Naive thymus-derived CD4-positive, alpha-beta T cell (primary cell): ENCODE measurements at places on chromosomes 6 and 20. TPM values are rescaled to one million over a fixed set of nuclear protein-coding genes. Genes with fewer than 3 reads are reported as not detected.

DNA sequence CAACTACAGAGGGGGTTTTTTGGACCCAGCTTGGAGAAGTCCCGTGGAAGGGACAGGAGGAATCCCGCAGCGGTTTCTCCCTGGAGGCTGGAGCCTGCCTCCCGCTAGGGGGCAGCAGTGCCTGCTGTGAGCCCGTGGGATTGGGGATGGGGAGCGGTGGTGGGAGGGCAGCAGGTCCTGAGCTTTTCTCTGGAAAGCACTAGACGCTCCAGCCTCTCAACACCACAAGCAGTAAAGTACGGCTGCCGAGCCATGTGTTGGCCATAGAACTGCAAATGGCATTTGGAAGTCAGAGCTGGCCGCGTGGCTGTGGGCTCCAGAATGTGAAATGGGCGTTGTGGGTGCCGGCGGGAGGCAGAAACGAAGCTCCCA lies 47.8 kb downstream of the GMPR start:
- H3K4me1 ChIP-seq = no peaks in the 10 kb centered on the region
- no peak for DNase-seq
- H3K27me3 ChIP-seq = no peaks in the 10 kb centered on the region
- no peak overlapping the region for H3K27ac ChIP-seq
- no peaks in the 10 kb centered on the region for H3K36me3 ChIP-seq

- no peaks in the 10 kb centered on the region for H3K36me3 ChIP-seq
- H3K27ac ChIP-seq = no peak overlapping the region
- DNase-seq = no peak
Observed at GRCh38 chr6:154721460-154721859, 11.8 kb upstream of the SCAF8 start.

GRCh38 chr6:144931172-144932035 lies 646.3 kb downstream of the UTRN start:
- no peak overlapping the region for H3K27ac ChIP-seq
- DNase-seq = peak; percentile 10
- no peaks in the 10 kb centered on the region for H3K36me3 ChIP-seq
- H3K4me3 ChIP-seq = no peak overlapping the region
- no peaks in the 10 kb centered on the region for H3K27me3 ChIP-seq

DNA sequence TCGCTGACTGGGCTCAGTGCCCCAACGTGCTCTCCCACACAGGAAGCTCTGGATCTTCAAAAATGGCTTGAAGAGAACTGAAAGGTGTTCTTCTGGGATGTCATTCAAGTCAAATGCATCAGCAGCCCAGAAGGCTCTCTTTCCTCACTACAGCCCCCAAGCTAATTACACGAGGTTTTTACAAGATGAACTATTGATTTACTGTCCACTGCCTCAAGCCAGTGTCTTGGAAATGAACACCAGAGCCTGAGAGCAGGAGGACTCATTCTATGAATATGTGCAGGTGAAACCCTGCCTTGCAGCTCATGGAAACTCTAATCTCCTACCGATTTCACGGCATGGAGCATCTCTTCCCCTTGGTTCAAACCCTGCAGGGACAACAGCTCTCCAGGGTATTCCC lies 98.9 kb upstream of the CST7 start:
- no peak overlapping the region for H3K4me3 ChIP-seq
- H3K4me1 ChIP-seq = no peaks in the 10 kb centered on the region
- no peaks in the 10 kb centered on the region for H3K36me3 ChIP-seq
- H3K27me3 ChIP-seq = no peaks in the 10 kb centered on the region

DNA sequence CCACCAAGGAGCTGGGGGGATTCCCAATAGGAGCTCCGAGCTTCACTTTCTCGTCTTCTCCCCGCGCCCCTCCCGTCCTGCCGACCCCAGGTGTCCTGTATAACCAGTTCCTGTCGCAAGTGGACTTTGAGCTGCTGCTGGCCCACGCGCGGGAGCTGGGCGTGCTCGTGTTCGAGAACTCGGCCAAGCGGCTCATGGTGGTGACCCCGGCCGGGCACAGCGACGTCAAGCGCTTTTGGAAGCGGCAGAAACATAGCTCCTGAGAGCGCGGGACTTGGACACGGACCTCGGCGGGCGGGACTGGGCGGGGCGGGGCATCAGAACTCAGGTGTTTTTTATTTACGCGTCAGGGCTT lies 340 bp upstream of the VARS2 start:
- no peaks in the 10 kb centered on the region for H3K27me3 ChIP-seq
- no peak for DNase-seq
- H3K4me3 ChIP-seq = peak overlapping the region; percentile 64
- H3K4me1 ChIP-seq = peaks cover 18% of the 10 kb centered on the region

DNA sequence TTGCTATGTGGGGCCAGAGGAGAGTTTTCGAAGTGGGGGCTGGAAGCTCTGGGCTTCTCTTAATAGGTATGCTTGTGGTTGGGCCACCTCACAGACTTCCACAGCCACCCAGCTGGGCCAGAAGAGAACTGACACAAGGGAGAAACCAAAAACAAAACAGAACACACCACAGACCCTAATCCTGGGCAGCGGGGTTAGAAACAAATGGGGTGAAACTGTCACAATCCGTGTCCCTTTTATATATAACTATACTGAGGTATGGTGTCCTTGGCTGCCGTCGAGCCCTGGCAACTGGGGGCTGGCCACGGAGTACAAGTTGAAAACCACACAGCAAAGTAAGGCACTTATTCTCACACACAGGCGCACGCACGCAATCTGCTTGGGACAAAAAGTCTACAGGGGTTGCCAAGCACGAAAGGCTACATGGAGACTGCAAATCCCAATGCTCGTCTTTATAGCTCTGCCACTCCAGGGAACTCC lies 78.3 kb downstream of the TRAM2 start:
- no peaks in the 10 kb centered on the region for H3K4me1 ChIP-seq
- no peak overlapping the region for H3K27ac ChIP-seq
- H3K27me3 ChIP-seq = no peaks in the 10 kb centered on the region
- no peak overlapping the region for H3K4me3 ChIP-seq
- no peak for DNase-seq

GRCh38 chr6:98323605-98324004 lies 510.8 kb upstream of the POU3F2 start:
- no peaks in the 10 kb centered on the region for H3K27me3 ChIP-seq
- no peak overlapping the region for H3K4me3 ChIP-seq
- no peak overlapping the region for H3K27ac ChIP-seq
- no peak for DNase-seq
- H3K4me1 ChIP-seq = no peaks in the 10 kb centered on the region
- no peaks in the 10 kb centered on the region for H3K36me3 ChIP-seq

GRCh38 chr6:80144753-80145315 lies 38.4 kb downstream of the BCKDHB start:
- no peak overlapping the region for H3K27ac ChIP-seq
- no peak for DNase-seq
- no peaks in the 10 kb centered on the region for H3K36me3 ChIP-seq
- H3K27me3 ChIP-seq = no peaks in the 10 kb centered on the region
- no peak overlapping the region for H3K4me3 ChIP-seq

GRCh38 chr20:61497029-61497627 lies 245.1 kb downstream of the CDH4 start:
- H3K36me3 ChIP-seq = no peaks in the 10 kb centered on the region
- H3K4me3 ChIP-seq = no peak overlapping the region
- DNase-seq = no peak
- no peaks in the 10 kb centered on the region for H3K4me1 ChIP-seq
- H3K27me3 ChIP-seq = no peaks in the 10 kb centered on the region

GRCh38 chr6:111658462-111659154 lies 52.9 kb upstream of the TRAF3IP2 start:
- no peak overlapping the region for H3K27ac ChIP-seq
- H3K27me3 ChIP-seq = no peaks in the 10 kb centered on the region
- H3K4me3 ChIP-seq = no peak overlapping the region
- no peak for DNase-seq

DNA sequence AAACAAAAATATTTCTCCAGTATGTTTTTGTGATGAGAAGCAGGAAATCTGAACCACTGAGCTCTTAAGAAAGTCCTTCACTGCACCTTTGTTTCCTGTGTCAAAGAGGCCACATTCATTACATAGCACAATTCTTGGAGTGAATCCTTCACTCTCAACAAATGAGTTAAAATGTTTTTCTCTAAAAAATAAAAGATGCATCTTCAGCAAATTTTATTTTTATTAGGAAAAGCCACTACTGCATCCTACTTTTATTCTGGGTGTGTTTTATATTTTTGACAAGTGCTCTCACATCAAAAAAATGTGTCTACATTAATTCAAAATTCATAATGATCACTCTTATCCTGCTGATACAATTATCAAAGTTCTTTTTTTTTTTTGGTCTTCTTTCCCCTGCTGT lies 76.3 kb downstream of the PLCB4 start:
- H3K27me3 ChIP-seq = no peaks in the 10 kb centered on the region
- no peaks in the 10 kb centered on the region for H3K36me3 ChIP-seq
- H3K4me3 ChIP-seq = no peak overlapping the region
- DNase-seq = no peak

GRCh38 chr20:25310268-25310920 lies 62.5 kb downstream of the PYGB start:
- peaks cover 3% of the 10 kb centered on the region for H3K4me1 ChIP-seq
- no peaks in the 10 kb centered on the region for H3K27me3 ChIP-seq
- no peak for DNase-seq
- H3K4me3 ChIP-seq = peak overlapping the region; percentile 18
- peaks cover 14% of the 10 kb centered on the region for H3K36me3 ChIP-seq

Gene SLC25A27
- total RNA-seq = not detected in 2 replicates

Gene XKR7
- total RNA-seq = 0.05 TPM

Gene PRL
- total RNA-seq = not detected

Gene TPD52L1
- not detected in 2 replicates for total RNA-seq

Gene KIFC1
- total RNA-seq = 81.6 and 87.9 TPM in 2 replicates

Gene LCA5
- total RNA-seq = 0.65 TPM

Gene PXDC1
- 0.39 TPM for total RNA-seq
